GM04504 (cell line): ENCODE measurements at places on chromosomes 12 and 14.

- DNase-seq: peak; percentile 10
Measured at GRCh38 chr12:107057071-107057834, 36.1 kb downstream of the CRY1 start.

- DNase-seq: no peak
Measured at GRCh38 chr14:65575389-65575788, 162.9 kb downstream of the FUT8 start.

- peak; percentile 46 for DNase-seq
Measured at GRCh38 chr12:7869137-7869536, 3.6 kb downstream of the SLC2A14 start.

- no peak for DNase-seq
Measured at GRCh38 chr12:51926064-51926632, 18.8 kb downstream of the ACVRL1 start.

DNA sequence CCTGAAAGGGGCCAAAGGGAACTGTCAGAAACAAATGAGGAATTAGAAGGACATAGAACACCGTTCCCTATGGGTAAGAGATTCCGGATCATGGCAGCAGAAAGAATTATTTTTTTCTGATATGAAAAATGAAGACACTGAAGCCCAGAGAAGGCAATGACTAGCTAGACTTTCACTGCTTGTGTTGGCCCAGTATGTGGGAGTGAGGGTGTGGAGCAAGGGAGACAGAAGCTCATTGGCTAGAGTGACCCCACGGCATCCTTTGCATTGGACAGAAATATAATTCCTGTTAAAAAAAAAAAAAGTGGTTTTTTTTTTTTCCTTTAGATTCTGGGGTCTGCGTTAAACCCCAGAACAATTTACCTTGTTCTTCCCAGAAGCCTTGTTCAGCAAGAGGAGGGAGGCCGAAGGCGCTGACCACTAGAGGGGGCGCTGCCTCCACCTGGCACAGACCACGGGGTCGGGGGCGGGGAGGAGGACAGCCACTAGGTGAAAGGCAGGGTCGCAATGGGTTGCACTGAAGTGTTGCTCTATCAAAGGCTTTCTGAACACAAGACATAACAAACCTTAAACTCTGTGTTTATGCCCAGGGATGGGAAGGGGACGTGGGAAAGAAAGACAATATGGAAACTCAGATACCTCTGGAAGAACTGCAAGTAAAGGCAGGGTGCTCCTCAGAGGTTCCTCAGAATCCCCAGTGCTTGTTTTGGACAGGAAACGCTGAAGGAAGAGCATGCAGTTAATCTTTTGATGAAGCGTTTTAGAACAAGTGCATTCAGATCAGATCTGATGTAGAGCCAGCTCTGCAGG, 156.8 kb downstream of the KCNA5 start:
- DNase-seq: no peak

GRCh38 chr12:6494968-6495367, 1.1 kb downstream of the NCAPD2 start:
- no peak for DNase-seq

GRCh38 chr12:68081561-68081960, 78.0 kb downstream of the IFNG start:
- DNase-seq: no peak

- DNase-seq: no peak
Measured at GRCh38 chr14:55645145-55645544, 65.1 kb downstream of the KTN1 start.

- no peak for DNase-seq
Measured at GRCh38 chr12:130877333-130877732, 5.5 kb downstream of the RAN start.

DNA sequence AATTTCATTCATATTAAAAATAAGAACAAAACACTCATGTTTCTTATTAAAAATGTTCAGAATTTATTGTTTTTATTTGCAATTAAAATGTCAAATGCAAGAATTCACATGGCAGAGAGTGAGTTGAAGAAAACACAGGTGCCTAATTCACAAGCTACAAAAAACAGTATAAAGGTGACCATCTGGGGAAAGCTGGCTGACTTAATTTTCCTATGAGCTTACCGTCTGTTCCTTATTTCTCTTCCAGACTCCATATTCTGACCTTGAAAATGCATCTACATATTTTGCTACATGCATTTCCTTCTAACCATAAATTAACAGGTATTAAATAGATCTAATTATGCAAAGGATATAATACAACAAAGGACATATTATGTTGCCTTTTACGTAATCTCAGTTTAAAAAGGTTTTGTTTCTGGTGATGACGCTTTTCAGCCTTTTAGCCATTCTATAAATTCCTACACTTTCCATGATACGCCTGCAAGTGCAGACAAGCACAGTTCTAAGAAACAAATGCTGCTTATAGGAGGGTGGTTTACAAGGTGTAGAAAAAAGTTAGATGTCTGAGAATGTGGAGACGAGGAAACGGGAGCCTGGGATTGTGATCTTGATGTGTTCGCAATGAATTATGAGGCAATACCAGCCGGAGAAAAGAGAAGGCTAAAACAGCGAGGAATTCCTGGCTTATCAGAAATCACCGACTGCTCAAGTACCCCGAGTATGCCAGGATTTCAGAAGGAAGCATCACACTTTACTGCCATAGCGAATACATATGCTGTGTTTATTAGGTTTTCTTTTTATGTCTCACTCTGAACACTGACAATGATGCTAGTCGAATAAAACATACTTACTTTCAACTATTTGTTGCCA, 24.6 kb downstream of the LIN7A start:
- no peak for DNase-seq

GRCh38 chr14:22668417-22668816, 24.3 kb upstream of the OR6J1 start:
- DNase-seq: no peak

DNA sequence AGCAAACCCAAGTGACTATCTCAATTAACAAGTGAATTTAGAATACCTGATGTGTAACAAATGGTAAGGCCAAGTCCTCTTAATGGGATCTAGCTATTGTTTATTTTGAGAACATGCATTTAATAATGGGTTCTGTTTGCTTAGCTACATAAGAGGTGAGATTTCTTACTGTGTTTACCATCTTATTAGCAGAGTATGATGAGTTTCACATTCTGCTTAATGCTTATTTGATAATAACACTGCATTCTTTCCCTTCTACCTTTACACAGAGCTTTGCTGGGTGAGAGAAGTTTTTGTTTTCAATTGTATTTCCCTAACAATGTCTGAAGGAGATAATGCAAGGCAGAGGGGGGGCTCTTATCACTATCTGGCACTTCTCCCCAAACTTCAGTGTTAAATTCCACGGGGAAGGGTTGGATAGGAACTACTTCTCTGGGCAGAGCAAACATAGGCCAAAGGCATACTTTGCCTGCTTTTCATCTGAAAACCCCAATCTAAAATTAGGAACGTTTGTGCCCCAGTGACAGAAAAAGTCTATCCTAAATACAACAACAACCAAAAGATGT, 129.0 kb upstream of the ATXN7L3B start:
- no peak for DNase-seq

DNA sequence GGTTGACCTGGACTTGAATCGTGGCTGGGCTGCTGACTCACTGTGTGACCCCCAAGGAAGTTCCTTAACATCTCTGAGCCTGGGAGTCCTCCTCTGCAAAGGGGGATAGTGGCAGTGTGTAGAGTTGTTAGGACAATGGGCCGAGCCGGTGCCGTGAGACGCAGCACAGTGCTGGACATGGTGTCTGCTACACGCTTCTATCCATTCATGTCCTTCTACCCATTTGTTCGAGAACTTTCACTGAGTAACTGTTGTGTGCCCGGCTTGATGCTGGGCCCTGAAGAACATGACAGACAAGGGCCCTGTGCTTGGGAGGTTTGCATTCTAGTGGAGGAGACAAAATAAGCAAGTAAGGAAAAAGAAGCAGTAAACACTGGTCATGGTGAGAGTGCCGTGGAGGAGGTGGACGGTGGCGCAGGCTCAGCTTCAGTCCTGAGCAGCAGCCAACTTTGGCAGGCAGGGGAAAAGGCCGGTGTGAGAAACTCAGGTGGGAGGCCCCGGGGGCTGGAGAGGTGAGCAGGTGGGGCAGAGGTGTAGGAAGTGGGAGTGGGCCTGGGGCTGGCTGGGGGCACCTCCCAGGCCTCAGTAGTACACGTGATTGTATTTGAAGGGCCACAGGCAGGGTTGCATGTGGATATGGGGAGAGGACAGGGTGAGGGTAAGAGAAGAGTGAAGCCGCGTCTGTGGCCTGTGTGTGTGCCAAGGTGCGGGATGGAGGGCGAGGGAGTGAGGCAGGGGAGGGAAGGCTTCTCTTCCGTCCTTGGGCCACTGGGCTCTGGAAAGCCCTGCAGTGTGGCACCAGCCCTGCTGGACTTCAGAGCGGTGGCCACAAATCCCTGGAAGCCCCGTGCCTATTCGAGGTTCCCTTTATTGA, 13.8 kb downstream of the VASH1 start:
- no peak for DNase-seq

DNA sequence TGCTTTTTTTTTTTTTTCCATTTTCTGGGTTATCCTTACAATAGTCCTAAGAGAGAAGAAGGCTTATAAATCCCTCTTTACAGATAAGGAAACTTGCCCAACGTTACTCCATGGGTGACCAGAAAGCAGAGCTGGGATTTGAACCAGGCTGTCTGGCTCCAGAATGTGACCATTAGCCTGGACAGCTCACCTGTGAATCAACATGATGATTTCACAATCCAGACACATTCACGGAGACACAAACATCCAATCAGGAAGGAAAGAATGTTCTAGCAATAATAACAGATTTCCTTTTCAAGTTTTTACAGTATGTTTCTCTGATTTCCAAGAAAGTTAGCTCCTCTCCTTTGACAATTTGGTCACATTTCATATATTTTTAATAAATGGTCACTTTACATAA, 118.3 kb downstream of the GALC start:
- no peak for DNase-seq

DNA sequence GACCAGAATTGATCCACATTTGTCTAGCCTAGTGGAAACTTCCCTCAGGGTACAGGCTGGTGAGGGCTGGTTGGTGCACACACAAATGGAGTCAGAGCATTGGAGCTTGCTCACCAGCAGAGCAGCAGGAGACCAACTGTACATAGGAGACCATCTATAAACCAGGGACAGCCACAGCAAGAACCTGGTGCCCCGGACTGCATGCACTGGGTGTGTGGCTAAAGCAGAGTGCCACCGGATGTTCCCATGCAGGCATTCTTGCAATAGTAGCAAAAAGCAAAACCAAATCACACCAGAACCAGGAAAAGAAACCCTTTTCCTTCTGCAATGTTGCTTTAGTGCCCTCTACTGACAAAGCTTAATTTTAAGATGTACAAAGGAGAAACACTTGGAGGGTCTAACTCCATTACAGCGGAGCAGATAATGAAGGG, 136.4 kb downstream of the MDGA2 start:
- no peak for DNase-seq

GRCh38 chr14:102870994-102871831, 51.2 kb upstream of the AMN start:
- DNase-seq: no peak

DNA sequence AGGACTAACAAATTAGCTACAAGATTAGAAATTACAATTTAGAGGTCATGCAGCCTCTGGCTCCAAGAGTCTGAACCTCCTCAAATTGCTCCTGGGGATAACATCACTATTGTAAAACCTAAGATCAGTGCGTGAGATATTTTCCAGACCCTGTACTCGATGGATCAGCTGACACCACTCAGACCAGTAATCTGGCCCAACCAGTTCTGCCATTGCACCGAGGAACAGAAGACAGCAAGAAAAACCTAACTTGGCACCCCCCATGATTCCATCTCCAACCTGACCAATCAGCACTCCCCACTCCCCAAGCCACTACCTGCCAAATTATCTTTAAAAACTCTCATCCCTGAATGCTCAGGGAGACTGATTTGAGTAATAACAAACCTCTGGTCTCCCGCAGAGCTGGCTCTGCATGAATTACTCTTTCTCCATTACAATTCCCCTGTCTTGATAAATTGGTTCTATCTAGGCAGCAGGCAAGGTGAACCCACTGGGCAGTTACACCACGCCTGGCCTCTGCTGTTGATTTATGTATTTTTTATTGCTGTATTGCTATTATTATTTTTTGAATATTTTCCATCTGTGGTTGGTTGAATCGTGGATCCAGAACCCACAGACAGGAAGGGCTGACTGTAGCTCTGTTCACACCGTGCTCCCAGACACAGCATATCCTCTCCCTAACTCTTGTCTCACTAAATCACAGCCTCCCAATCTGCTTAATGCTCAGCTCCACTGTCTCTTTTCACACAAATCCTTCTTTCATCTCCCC, 9.2 kb downstream of the HEBP1 start:
- DNase-seq: no peak

DNA sequence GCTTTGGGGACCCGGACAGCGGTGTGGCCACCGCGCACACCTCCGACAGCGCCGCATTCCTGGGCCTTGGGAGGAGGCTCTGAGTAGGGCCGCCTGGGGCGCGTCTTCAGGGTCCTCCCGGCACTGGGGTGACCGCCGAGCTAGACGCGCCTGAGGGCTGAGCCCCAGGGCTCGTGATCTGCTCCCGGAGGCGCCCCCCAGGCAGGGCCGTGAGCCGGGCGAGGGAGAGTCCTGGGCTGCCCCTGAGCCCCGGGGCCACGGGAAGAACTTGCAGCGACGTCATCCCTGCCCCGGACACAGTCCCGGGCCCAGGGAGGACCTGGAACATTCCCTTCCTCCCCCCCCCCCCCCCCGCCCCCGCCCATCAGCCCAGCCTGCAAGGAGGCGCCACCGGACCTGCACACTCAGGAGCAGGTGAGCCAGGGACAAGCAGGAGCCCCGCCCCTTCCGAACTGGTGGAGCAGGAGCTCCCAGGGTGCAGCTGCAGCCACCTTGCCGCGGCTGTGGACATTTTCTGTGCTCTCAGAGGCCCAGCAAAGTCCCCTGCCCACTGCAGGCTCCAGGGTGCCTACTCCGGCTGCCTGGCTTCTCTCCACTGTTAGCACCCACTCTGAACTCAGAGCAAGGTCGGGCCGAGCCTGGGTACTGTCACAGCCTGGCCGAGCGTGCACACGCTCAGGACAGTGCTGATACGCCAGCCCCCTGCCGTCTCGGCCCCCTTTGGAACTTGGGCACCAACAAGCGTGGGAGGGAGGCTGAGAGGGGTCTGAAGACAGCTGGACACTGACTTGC, 50.7 kb downstream of the A2M start:
- no peak for DNase-seq

DNA sequence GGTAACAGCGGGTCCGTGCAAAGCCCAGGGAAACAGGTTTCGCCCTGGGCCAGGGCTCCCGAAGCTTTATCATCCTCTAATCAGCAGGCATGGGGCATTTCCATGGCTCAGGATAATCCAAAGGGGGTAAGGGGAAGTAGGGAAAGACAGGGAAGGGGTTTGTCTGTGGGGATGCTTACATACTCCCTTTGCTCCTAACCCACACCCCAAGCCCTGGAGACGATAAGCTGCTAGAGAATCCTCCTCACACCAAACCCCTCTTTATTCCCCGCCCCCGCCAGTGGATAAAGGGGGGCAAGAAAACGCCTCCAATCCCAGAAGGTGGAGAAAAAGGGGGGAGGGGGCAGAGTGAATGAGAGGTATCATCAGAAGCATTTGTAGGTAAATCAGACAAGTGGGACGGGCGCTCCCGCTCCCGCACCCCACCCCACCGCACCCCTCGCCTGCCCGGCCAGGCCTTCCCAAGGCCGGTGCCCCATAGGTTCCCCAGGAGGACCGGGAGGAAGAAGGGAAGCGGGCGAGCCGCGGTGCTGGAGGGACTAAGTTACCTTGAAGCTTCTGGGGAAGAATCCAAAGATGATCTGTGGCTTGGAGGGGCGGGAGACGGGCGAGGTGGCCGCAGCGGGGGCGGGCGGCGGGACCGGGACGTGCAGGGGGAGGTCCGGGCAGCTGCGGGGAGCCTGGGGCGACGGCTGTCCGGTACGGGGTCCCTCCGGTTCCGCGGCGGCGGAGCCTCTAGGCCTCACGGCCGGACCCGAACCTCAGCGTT, 762 bp downstream of the PPP2R5E start:
- no peak for DNase-seq
